Glomerular endothelial cell (primary cell): ENCODE measurements at places on chromosomes 1 and 21. TPM values are rescaled to one million over a fixed set of nuclear protein-coding genes. Genes with fewer than 3 reads are reported as not detected.

DNA sequence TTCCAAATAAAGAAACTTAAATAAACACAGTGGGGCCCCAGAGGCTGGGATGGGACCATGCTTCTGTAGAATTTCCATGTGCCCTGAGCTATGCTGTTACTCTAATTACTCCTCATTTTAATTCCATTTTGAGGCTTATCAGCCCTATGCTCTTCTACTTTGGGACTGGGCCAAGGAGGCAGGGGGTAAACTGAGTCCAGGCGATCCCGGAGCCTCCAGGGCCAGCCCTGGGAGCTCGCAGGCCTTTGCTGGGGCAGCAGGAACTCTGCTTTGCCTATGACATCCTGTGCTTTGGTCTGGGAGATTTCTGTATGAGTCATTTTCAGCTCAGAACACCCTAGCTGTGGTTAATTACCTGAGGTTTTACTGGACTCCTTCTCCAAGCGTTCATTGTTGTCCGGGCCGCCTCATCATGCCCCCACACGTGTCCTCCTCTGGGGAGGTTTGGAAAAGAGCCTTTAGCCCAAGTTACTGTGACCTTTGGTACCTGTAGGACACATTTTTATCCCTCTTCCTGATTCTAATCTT, 95.7 kb downstream of the RHOU start:
- no peak for DNase-seq

DNA sequence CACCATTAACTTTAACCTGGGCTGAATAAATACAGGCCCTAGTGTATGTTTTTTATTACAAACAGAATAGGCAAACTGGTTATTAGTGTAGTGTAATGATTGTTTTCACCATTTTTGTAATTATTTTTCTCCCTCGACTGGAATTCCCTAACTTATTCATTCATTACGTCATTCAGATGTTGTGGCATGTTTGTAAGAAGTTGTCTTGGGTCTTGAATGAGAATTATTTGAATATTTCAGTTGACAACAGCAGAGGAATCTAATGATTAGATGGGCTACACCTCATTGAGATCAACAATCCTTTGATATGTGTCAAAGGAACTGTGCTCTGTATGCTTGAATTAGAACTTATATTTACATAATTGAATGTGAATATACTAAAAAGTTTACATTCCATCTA, 12.8 kb downstream of the XCL1 start:
- no peak for DNase-seq

- DNase-seq: no peak
Observed at GRCh38 chr1:20684050-20684620, 23.0 kb upstream of the DDOST start.

GRCh38 chr1:203340112-203340790, 10.7 kb downstream of the FMOD start:
- peak; percentile 48 for DNase-seq

DNA sequence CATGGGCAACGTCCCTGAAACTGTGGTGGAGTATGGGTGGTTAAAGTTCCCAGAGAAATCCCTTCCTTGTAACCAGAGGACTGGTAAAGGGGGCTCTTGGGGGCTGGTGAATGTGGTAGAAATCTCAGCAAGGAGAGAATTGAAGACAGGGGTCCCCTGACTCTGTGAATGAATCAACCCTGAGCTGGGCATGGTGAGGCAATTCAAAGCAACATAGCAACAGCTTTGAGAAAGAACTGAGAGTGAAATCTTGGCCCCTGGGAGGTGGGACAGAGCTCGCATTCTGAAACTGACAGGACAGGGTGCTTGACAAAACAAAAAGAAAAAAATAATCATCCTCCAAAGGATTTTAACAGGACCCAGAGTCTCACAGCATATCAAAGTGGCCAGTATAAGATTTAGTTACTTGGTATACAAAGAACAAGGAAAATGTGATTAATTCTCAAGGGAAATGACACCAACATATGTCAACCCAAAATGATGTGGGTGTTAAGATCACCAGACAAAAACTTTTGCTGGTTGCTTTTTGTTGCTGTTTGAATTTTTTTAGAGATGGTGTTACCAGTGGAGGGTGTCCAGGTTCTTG, 11.7 kb upstream of the SUMO3 start:
- DNase-seq: no peak

- no peak for DNase-seq
Observed at GRCh38 chr1:4308806-4309205, 345.6 kb upstream of the AJAP1 start.

GRCh38 chr1:42173961-42174735, 9.6 kb upstream of the GUCA2A start:
- no peak for DNase-seq

- DNase-seq: no peak
Observed at GRCh38 chr21:44896561-44897286, 23.2 kb upstream of the PTTG1IP start.

DNA sequence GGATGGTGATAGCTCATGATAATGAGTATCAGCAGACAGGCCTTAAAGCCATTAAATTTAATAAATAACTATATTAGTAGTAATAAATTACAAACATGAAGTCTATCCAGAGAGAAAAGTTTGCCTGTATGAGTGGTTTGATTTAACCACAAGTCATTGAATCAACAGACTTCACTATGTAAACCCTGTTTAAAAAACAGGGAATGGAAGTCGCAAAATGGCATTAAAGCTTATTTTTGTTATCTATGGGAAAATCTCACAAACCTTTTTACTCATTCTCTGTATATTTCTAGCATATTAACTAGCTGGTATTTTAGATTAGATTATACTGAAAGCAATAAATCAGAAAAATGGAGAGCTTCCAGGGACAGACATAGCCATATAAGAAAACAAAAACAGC, 45.3 kb downstream of the SASS6 start:
- DNase-seq: no peak

DNA sequence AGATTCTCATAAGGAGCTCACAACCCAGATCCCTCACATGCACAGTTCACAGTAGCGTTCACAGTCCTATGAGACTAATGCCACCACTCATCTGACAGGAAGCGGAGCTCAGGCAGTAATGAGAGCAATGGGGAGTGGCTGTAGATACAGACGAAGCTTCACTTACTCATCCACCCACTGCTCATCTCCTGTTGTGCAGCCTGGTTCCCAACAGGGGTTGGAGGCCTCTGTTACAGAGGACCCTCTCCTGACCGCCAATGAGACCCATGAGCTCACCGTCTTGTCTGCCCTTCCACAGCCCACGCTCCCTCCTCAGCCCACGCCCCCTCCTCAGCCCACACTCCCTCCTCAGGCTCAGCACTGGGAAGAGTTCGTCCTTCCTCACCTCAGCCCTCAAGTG, 39.6 kb downstream of the RSPH1 start:
- DNase-seq: no peak

DNA sequence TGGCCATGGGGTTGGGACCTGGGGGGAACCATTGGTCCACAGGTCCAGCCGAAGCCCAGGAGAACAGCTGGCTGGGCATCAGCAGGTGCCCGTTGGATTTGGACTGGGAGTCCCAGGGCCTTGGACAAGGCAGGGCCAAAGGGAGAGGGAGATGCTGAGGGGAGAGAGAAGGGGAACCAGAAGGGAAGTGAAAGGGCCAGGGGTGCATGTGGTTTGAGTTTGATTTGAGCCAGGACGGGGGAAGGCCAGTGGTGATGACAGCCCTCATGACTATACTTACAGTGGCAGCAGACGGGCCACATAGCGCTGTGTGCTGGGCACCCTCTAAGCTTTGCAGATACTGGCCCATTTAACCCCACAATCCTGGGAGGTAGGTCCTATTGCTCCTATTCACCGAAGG, 18.8 kb downstream of the AGRN start:
- no peak for DNase-seq

DNA sequence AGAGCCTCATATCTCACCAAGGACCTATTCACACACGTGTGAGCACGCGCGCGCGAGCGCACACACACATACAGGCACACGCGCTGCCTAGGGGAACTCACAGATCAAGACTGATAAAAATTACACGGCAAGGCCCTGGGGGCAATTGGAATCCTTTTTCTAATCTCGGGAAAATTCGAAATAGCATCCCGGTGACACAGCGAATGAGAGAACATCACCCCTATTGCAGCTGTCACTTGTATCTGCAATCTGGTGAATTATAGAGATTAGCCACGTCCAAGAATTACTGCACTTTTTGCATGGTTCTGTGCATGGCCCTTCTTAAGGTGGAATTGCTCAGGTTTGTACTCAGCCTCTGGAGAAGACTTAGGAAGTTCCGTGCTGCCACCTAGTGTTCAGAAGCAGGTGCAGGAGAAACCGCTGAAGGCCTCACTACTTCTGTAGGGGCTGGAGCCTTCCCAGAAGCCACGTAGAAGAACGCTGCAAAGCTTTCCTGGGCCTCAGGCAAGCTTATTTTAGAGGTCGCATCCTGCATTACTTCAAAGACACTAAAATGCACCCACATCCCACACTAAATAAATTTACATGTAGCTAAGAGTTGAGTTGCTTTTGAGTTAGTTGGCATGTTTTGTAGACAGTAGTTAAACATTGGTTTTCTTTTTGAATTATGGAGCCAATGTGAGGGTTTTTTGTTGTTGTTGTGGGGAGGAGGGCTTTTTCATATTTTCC, 229.2 kb upstream of the CAMK1G start:
- DNase-seq: peak; percentile 39

DNA sequence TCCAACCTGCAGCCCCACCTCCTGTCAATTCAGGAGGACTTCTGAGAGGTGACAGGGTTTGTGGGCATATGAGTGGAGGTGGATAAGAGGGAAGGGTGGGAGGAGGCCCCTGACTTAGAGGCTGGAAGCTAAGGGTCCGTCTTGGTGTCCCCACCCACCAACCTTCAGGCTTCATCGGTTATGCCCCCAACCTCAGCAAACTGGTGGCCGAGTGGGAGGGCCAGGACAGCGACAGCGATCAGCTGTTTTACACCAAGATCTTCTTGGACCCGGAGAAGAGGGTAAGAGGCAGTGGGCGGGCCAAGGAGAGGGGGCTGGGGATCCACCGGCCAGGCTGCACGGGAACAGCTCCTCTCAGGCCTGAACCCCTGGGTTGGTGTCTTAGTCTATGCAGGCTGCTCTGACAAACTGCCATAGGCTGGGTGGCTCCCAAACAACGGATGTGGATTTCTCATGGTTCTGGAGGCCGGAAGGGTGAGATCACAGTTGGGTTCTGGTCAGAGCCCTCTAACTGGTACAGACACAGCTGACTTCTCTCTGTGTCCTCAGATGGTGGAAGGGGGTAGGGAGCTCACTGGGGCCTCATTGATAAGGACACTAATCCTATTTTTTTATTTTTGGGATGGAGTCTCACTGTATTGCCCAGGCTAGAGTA, 18.1 kb downstream of the PLOD1 start:
- no peak for DNase-seq

DNA sequence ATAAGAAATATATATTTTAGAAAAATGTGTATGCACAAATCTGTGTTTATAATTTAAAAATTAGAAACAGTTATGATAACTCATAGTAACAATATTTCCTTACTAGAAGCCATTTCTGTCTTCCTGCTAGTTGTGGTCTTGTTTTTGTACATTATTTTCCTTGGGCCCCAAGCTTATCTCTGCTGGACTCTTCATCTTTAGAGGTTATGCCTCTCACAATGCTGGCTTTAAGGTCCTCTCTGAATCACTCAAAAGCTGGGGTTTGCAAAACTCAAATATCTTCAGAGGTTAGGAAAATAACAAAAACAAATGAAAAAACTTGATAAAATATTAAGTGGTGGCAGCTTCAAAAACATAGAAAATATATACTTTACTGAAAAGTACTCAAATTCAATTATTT, 133.8 kb downstream of the PTPRC start:
- DNase-seq: no peak

- no peak for DNase-seq
Observed at GRCh38 chr1:155226910-155227260, 18.4 kb downstream of the MTX1 start.

DNA sequence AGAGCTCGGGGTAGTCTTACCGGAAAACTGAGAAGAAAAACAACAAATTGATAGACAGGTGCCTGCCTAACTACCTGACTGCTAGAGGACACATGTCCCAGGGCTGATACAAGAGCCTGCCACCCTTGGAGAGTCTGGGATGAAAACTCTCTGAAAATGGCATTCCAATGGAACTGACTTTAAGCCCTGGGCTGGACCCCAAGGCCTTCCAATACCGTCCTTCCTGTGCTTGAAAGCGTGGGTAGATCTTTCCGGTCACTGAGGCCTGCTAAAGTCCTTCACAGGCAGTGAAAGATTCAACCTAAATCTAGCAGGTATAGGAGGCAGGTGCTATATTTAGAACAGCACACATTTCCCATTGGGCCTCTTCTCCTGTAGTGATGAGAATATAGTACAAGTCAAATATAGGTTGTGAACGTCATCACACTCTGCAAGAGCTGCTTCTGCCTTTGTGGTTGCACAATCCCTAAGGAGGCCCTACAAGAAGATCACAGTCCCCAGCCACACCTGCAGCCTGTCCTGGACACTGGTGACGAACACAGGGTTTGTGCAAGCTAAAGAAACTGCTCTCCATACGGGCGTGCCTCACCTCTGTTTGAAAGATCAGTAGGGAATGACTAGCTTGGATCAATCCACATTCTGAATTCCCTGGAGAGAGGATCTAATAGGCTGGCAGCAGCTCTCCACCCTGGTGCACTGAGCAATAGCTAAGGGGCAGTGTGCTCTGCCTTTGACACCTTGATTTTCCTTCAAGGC, 876 bp upstream of the CHML start:
- no peak for DNase-seq

DNA sequence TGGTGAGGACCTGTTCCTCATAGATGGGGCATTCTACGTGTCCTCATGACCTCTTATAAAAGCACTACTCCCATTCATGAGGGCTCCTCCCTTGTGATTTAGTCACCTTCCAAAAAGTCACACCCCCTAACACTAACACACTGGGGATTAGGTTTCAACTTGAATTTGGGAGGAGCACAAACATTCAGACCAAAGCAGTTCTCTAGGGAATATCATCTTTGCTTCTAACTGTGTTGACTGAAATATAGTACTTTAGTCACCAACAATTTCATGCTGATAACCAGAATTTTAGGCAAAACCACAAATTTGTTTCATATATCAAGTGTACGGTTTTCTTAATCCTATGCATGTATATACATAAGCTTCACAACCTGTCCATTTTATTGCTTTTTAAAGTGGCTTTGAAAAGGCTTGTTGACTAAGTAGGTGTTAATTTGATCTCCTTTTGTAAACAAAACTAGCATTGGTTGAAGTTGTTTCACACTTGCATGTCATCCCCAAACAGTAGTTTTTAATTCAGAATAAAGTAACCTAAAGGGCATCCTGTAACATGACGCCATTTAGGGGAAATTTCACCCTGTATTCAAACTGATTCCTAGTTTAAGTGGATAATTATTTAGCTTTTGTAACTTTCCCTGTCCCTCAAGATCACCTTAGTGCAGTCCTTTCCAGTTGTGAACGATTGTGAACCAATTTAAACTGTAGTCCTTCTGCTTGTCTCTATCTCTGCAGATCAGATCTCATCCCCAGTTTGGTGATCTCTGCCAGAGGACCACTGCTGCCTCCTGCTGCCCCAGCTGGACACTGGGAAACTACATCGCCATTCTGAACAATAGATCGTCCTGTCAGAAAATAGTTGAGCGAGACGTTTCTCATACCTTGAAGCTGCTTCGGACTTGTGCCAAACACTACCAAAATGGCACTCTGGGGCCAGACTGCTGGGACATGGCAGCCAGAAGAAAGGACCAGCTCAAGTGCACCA, 141.1 kb downstream of the TLR5 start:
- no peak for DNase-seq

Gene TARDBP
- total RNA-seq: 70.2 and 108 TPM in 2 replicates

Gene KCNH1
- 0.06 and 2.9 TPM in 2 replicates for total RNA-seq

Gene OR2L3
- total RNA-seq: not detected in 2 replicates

Gene TMEM51
- 36.6 and 46.2 TPM in 2 replicates for total RNA-seq

Gene FMO2
- not detected in 2 replicates for total RNA-seq

Gene CDC7
- total RNA-seq: 2.7 and 3.4 TPM in 2 replicates

Gene S100A5
- total RNA-seq: not detected in 2 replicates

Gene FAAH
- 0.97 and 0.99 TPM in 2 replicates for total RNA-seq

Gene CYP4A11
- not detected in 2 replicates for total RNA-seq

Gene TPTE
- total RNA-seq: not detected in 2 replicates

Gene IGSF9
- total RNA-seq: 0.05 and 0.06 TPM in 2 replicates

Gene BRINP3
- not detected in 2 replicates for total RNA-seq

Gene SELP
- 15.4 and 27.7 TPM in 2 replicates for total RNA-seq
